ENCODE measurements at places on chromosomes 3 and 15.

GRCh38 chr3:125679258-125679657 is 84.0 kb upstream of the OSBPL11 start:
- no peak for DNase-seq

- DNase-seq = no peak
Measured at GRCh38 chr3:61877359-61878138, 316.2 kb downstream of the PTPRG start.

DNA sequence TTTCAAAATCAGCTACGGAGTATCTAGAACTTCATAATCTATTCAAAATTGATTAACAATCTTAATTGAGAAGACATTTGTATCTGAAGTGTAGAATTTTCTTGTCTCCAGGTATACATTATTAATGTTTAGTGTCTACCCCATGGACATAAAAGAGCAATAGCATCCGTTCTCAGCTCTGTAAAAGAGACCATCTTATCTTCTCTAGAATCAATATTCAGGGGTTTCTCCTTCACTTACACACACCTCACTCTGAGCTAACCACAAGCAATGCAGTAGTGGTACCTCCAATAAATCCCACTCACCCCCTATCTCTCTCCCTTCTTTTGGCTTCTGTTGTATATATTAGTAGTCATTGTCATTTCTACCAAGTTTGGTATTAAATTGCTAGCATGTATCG is 16.2 kb downstream of the MBNL1 start:
- DNase-seq = no peak

GRCh38 chr3:7249493-7250076 is 388.7 kb downstream of the GRM7 start:
- no peak for DNase-seq

- no peak for DNase-seq
Measured at GRCh38 chr15:80866936-80867335, 87.8 kb downstream of the CEMIP start.
